ENCODE measurements at places on chromosomes 3 and 15.

- DNase-seq = no peak
Observed at GRCh38 chr3:179175358-179175757, 27.2 kb downstream of the PIK3CA start.

DNA sequence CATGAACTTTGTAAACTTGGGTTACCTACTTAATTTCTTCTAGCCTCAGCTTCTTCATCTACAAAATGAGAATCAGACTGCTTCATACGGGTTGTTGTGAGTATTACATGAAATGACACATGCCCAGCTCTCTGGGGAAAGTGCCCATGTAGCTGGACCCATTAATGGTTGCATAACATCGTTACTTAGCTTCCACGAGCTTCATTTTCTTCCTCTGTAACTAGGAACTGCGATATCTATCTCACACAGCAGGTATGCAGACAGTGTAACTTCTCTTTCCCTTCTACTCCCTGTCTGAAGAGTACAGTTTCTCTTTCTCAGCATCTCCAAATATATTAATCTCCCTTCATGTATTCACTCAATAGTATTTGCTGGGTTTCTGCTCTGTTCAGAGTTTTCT lies 37.9 kb upstream of the DLG1 start:
- no peak for DNase-seq

- no peak for DNase-seq
Observed at GRCh38 chr3:150610785-150611184, 7.7 kb downstream of the SELENOT start.

- no peak for DNase-seq
Observed at GRCh38 chr3:78048698-78049097, 1008.8 kb downstream of the ROBO2 start.

- DNase-seq = no peak
Observed at GRCh38 chr15:78263351-78263781, 996 bp upstream of the DNAJA4 start.

GRCh38 chr15:69289342-69290146 lies 9.2 kb upstream of the PAQR5 start:
- DNase-seq = no peak

DNA sequence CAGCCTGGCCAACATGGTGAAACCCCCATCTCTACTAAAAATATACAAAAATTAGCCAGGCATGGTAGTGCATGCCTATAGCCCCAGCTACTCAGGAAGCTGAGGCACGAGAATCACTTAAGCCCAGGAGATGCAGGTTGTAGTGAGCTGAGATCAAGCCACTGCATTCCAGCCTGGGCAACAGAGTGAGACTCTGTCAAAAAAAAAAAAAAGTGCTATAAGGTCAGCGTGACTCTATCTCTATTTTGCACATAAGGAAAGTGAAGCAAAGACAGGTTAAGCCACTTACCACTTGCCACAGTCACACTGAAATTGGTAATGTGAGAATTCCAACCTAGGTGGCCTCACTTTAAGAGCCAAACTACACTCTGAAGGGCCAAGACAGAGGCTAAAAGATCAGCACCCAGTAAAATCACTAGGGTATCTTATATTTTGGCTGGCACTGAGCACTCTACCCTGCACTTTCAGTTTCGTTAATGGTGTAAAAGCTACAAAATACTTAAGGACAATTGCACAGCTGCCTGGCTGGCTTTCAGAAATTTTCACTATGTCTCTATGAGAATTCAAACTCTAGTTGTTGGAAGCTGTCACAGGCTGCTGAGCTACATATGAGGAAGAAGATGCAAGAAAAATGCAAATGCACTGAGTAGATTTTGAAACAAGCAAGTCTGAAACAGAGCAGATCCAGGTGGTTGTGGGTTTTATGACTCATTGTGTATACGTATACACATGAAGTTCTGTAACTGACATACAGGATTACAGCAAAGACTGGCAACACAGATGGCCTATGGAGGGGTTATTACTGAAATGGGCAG lies 32.7 kb downstream of the TRANK1 start:
- no peak for DNase-seq

DNA sequence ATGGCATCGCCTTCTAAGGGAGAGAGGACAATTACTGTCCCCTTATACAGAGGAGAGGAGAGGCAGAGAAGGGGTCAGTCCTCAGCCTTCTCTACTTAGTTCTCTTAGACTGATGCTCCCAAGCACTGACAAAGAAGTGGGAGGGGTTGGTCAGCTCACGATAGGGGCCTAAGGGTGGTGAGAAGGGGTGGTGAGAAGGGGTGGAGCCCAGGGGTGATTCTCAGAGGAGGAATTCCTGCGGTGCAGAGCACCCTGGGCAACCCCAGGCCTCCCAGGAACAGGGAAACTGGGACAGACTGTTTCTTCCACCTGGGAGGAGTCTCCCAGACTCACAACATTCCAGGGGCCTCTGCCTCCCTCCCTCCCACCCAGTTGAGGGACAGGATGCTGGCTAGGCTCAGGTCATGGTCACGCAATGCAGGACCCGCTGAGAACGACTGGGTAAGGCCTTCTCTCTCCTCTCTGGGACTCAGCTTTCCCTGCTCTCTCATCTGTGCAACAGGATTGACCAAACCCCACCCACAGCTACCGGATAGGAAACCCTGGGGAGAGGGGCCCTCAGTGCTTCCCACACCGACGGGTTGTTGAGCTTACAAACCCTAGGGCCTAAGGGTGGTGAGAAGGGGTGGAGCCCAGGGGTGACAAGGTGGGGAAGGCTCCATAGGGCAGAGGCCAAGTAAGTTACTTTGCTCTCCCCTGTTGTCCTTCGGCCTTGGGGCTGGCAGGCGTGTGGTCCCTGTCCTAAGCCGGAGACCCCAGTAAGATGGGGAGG lies 1.5 kb downstream of the TPRA1 start:
- DNase-seq = no peak

- no peak for DNase-seq
Observed at GRCh38 chr15:96332637-96333121, 2.2 kb downstream of the NR2F2 start.

- DNase-seq = peak; percentile 16
Observed at GRCh38 chr15:32730677-32731654, 13.2 kb downstream of the GREM1 start.

DNA sequence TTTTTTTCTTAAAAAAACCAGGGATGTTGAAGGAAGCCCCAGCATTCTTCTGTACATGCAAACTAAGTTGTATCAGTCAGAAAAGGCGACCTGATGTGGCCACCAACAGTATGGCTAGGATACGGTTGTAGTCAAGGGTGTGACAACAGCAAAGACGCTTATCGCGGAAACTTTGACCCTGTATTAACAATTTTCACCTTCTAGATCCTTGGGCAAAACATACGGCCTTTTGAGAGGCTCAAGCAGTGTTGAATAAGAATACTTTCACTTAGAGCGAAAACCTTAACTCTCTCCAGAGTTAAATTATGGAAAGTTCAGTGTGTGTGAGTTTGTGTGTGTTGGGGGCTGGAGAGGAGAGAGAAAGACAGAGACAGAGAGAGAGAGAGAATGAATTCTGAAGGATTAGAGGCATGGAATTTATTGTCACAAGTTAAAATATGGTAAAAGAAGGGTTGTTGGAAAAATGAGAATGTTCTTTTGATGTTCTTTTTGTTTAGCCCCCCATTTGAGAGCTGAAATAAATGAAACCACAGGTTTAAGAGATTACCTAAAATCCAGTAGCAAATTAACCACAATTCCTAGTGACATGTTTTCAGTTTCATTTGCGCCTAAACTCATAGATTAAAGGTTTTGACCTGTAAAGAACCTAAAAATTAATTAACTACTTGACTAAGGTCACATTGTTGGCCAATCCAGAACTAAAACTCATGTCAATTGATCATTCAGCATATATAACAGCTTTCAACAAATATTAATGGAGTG lies 9.2 kb downstream of the ALCAM start:
- no peak for DNase-seq

- DNase-seq = no peak
Observed at GRCh38 chr3:12423918-12424630, 60.2 kb upstream of the TSEN2 start.

- no peak for DNase-seq
Observed at GRCh38 chr3:152176241-152176640, 92.5 kb upstream of the MBNL1 start.

DNA sequence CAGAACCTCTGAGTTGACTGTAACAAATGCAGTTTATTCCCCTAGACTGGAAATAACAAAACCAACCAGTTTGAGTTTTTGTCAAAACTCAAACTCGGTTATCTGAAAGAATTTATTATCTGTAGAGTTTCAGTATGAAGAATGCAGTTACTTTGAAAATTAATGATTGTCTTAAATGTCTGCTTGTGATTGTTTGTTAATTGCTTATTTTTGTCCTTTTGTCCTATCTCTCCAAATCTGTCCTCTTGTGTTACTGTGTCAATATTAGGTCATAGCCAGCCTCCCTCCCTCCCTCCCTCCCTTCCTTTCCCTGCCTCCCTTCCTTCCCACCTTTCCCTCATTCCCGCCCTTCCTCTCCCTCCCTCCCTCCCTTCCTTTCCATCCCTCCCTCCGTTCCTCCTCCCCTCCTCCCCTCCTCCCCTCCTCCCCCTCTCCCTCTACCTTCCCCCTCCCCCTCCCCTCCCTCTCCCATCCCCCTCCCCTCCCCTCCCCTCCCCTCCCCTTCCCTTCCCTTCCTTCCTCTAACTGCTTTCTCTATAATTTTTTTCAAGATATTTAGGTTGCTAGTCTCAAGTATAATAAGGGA lies 153.5 kb downstream of the FNDC3B start:
- no peak for DNase-seq

DNA sequence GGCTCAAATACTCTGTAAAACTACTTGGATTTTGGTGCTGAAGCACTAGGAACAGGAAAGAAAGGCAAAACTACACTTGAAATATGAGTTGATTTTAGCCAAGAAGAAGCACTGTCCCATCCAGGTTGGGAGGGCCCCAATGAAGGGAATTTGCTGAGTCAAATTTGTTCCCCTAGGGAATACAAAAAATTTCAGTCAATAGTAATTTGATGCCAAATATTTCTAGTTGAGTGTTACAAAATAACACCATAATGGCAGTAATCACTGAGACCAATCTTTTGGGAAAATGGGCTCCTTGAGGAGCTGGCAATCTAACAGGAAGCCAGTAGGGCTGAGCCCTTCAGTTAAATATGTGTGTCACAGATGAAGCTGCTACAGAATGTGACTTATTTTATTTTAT lies 896.9 kb downstream of the DIPK2A start:
- DNase-seq = no peak

GRCh38 chr15:71189718-71190117 lies 74.4 kb downstream of the THSD4 start:
- DNase-seq = no peak

DNA sequence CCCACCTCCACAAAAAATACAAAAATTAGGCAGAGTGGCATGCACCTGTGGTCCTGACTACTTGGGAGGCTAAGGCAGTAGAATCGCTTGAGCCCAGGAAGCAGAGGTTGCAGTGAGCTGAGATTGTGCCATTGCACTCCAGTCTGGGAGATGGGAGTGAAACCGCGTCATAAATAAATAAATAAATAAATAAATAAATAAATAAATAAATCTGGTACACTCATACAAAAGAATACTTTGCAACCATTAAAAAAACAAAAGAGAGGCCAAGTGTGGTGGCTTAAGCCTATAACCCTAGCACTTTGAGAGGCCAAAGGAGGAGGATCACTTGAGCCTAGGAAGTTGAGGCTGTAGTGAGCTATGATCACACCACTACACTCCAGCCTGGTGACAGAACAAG lies 28.0 kb downstream of the MESP1 start:
- DNase-seq = no peak

GRCh38 chr3:120450600-120451271 lies at the start of gene FSTL1:
Gene FSTL1 (minus strand): TSS chr3:120450992. CDS start chr3:120450746, 246 bp downstream.
- DNase-seq = peak; percentile 74

- DNase-seq = no peak
Observed at GRCh38 chr3:132530624-132531023, 66.4 kb upstream of the ACKR4 start.

- DNase-seq = no peak
Observed at GRCh38 chr3:31508452-31509146, 24.1 kb upstream of the STT3B start.

DNA sequence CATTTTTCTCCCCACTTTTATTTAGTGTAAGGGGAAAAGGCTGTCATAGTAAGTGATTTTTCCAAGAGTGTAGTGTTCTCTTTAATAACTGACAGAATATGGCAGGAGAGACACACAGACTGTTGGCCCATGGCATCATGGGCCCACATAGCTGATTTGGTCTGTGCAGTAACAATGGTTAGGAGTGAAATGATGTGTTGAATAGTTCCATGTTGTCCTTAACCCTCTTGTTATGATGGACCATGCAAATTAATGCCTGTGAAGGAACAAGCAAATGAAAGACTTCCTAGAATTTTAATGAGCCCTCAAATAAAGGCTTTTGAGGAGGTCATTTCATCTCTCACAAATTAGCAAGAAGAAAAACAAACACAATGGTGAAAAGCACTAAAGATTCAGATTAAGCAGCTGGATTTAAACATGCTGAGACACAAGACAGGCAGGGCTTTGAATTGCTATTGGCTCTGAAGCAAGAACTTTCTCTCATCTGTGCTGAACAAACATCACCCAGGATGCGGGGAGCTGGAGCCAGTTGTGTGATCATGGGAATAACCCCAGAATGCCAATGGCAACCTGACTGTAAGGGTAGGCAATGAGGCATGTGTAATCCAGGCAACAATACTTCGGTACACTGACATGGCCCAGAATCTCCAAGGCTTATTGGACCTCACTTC lies 136.7 kb upstream of the VEPH1 start:
- no peak for DNase-seq

- DNase-seq = no peak
Observed at GRCh38 chr15:40090774-40091455, 17.8 kb downstream of the BMF start.

- DNase-seq = no peak
Observed at GRCh38 chr15:40618906-40619305, 24.9 kb downstream of the KNL1 start.

DNA sequence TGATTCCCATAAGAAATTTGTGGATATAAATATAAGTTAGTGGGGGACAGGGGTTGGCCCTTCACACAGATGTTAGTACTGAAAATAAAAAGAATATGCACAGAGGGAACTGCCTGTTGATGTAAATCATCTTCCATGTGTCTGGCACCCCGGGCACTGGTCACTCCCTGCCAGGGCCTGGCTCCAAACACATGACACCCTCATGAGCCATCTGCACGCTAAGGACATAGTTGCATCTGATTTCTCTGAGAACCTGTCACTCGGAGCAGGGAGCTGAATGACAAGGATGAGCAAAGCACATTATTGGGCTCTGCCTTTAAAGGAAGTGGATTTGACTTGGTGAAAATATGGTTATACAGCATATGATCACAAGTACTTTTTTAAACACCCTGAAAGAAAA lies 66.2 kb upstream of the TSC22D2 start:
- no peak for DNase-seq

All from heart right ventricle (tissue), 16 donors.